Bronchus fibroblast of lung (primary cell): ENCODE measurements at places on chromosomes 3 and 15. TPM values are rescaled to one million over a fixed set of nuclear protein-coding genes. Genes with fewer than 3 reads are reported as not detected.

The CLSTN2 gene
- total RNA-seq: 0.15 and 0.17 TPM in 2 replicates

The SCG3 gene
- total RNA-seq: not detected in 2 replicates

The ATP10A gene
- total RNA-seq: 1.5 and 1.8 TPM in 2 replicates

The FRMD5 gene
- total RNA-seq: 0.84 and 0.89 TPM in 2 replicates

The TADA3 gene
- total RNA-seq: 81.9 and 89.2 TPM in 2 replicates

The PLSCR5 gene
- total RNA-seq: not detected in 2 replicates

The GADL1 gene
- total RNA-seq: not detected in 2 replicates

The TM4SF18 gene
- total RNA-seq: under 0.01 TPM in 1 of 2 replicates, not detected in the other

The TMEM115 gene
- total RNA-seq: 52.5 and 56.2 TPM in 2 replicates

The BCHE gene
- total RNA-seq: 10.0 and 17.3 TPM in 2 replicates

The CCR3 gene
- total RNA-seq: not detected in 2 replicates

The ZKSCAN7 gene
- 4.8 and 5.2 TPM in 2 replicates for total RNA-seq

The RAD51 gene
- 12.9 and 14.1 TPM in 2 replicates for total RNA-seq

The COPS2 gene
- total RNA-seq: 30.6 and 30.8 TPM in 2 replicates

The POPDC2 gene
- not detected in 2 replicates for total RNA-seq
